ENCODE measurements at places on chromosomes 13 and 19.
A peak's percentile ranks its signal among the peaks of the same experiment; 100 is the strongest.

- no peak for DNase-seq
Observed at GRCh38 chr13:64305246-64305645, 2889.6 kb upstream of the PCDH20 start.

DNA sequence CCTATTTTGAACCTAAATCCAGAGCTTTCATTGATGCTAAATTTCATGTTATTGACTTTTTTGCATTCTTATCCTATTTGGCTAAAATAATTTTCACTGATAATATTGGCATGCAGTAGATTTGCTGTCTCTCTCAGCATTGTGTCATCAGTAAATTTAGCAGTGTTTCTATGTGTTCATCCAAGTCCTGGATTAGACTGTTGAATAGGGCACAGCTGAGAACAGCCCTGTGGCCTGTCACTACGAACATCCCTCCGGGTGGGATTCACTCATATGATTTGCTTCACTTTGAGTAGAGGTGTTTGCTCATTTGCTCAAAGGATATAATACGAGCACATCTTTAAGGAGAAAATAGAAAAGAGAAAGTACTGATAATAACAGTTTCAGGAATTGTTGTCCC, 101.5 kb downstream of the HSPH1 start:
- no peak for DNase-seq

- no peak for DNase-seq
Observed at GRCh38 chr13:101717353-101717752, 264.9 kb downstream of the ITGBL1 start.

- DNase-seq: no peak
Observed at GRCh38 chr19:37914908-37915307, 7.9 kb downstream of the SIPA1L3 start.

- no peak for DNase-seq
Observed at GRCh38 chr13:24033527-24034302, 126.8 kb upstream of the SPATA13 start.

GRCh38 chr13:61463024-61463423, 47.4 kb upstream of the PCDH20 start:
- no peak for DNase-seq

DNA sequence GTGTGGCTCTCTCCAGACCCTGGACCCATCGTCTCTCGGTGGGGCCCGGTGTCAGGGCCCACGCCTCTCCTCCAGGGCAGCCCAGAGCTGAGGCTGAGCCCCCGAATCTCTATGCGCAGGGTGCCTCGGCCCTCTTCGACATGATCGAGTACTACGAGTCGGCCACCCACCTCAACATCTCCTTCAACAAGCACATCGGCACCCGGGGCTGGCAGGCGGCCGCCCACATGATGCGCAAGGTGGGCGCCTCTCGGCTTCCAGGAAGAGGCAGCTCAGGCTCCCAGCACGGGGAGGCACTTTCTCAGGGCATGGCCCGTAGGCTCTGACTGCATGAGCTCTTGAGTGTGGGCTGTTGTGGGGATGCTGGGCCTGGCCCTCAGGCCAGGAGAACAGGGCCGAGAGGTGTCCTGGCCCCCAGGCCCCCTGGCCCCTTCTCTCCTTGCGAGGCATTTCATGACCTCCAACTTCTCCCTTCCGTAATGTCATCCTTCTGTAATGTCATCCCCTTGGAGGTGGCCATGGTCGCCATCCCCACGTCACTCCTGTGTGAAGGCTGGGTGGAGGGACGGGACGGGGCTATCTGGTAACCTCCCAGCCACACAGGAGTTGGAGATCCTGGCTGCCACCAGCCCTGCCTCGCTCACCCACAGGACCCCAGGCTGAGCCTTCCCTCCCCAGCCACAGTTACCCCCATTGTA, 19.4 kb downstream of the NKPD1 start:
- no peak for DNase-seq

DNA sequence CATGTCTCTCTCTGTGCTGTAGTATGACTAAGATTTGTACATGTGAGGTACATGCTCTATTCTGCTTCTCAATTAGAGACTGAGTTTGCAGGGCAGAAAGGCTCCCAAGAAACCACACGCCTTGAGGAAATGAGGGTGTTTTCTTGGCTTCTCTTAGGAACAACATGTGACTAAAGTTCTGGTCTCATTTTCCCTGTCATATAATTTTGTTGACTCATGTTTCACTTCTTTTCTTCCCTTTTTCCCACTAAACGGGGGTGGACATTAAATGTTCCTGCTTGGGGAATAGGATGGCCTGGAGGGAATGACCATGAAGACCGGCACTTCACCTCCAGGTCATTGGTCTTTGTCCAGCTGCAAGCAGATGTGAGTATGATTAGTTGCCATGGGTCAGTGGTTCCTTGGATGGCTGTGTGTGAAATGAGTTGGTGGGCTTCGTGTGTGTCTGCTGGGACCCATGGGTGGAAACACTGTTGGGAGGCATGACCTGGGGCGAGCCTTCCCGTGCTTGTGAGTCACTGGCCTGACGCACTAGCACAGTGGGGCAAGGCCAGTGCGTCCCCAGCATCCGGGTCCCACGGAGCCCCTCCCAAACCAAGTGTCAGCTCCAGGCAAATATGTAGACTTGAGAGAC, 56.6 kb downstream of the COL4A1 start:
- no peak for DNase-seq

DNA sequence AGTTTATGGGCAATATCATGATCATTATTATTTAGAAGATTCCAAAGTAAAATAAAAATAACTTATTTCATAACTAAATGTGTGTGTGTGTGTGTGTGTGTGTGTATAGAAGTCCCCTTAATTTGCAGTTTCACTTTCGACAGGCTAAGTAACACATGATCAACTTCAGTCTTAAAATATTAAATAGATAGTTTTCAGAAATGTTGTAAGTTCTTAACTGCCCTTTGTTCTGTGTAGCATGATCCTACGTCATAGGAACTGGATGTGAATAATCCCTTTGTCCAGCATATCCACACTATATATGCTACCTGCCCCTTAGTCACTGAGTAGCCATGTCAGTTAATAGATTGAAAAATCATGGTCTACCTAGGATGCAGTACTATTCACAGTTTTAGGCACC, 1863.5 kb upstream of the PCDH20 start:
- no peak for DNase-seq

DNA sequence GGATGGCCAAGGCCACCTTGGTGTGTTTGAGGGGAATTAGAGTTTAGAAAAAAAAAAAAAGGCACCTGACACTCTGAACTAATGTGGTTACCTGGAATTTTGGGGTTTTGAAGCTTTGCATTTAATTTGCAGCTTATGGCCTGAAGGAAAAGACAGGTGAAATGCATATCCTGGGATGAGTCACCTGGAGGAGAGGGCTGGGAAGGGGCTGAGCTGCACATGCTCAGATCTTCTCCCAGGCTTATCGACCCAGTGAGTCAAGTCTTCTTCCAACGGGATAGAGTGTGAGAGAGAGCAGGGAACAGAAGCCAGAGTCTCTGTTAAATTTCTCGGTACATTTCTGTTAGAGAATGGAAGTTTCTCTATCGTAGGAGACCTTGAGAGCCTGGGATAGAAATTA, 29.7 kb upstream of the ALOX5AP start:
- no peak for DNase-seq

DNA sequence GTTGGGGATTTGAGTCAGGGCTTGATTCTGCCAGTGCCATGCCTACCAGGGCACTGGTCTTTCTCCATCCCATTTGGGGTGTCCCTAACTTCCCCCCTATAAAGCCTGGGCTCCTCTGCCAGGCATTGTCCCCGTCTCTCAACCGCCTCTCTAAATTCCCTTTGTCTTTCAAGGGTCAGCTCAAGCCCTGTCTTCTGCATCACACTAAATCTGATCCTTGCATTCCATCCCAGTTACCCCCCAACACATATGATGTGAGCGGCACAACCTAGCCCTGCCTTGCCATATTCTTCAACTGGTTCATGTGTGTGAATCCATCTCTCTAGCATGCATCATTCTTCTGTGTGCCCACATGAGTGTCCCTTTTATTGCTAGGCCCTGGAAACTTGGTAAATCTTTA, 480.9 kb downstream of the ZNF536 start:
- no peak for DNase-seq

GRCh38 chr13:34048652-34049051, 230.7 kb downstream of the RFC3 start:
- DNase-seq: no peak

- DNase-seq: no peak
Observed at GRCh38 chr19:43678512-43679261, 8.7 kb upstream of the PLAUR start.

DNA sequence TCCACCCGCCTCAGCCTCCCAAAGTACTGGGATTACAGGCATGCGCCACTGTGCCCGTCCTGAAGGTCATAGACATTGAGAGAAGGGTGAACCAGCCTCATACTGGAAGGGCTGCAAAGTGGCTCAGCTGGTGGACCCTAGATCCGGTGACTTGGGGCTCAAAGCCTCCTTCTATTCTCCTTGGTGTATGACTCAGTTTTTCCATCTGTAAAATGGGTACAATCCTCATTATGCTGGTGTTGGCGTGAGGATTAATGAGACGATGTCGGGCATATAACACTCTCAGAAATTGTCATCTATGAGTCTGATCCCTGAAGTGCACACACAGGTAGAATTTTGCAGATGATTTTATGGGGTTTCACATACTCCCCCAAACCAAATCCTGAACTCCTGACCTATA, 5.8 kb upstream of the CAMSAP3 start:
- no peak for DNase-seq

DNA sequence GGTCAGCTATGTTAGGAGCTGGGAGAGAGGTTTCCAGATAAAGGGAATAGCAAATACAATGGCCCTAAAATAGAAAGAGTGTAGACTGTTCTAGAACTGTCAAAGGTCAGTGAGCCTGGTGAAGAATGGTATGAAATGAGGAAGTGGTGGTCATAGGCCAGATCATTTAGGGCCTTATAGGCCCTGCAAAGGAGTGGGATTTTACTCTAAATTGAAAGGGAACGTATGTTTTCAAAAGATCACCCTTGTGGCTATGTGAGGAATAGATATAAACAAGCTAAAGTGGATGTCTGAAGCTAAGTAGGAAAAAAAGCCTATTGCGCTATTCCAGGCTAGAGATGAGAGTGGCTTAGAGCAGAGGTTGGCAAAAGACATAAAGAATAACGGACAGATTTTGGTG, 70.7 kb upstream of the TDRD3 start:
- DNase-seq: no peak

- DNase-seq: no peak
Observed at GRCh38 chr19:39150807-39151600, 25.4 kb downstream of the PAK4 start.

GRCh38 chr19:1076046-1076386, 9.0 kb downstream of the ARHGAP45 start:
- no peak for DNase-seq

DNA sequence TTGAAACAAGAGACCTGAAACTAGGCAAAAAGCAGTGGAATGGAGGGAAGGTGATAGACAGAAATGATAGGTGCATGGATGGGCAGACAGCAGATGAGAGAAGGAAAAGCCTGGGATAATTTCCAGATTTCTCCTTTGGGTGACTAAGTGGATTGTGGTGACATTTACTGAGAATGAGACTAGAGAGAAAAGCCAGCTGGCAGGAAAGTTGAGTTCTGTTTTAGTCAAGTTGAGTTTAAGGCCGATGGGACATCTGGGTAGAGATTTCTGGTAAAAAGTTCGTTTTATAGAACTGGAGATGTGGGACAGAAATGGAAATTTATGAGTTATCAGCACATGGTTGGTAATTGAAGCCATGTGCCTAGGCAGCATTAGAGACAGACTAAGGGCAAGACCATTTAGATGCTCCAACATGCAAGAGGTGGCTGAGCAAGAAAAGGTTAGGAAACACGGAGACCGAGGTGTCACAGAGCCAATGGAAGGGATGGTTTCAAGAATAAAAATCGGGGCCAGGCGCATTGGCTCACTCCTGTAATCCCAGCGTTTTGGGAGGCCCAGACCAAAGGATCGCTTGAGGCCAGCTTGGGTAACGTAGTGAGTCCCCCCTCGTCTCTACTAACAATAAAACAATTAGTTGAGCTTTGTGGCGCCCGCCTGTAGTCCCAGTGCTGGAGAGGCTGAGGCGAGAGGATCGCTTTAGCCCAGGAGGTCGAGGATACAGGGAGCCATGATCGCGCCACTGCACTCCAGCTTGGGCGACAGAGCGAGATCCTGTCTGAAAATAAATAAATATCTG, 9.6 kb upstream of the DGKH start:
- DNase-seq: no peak

DNA sequence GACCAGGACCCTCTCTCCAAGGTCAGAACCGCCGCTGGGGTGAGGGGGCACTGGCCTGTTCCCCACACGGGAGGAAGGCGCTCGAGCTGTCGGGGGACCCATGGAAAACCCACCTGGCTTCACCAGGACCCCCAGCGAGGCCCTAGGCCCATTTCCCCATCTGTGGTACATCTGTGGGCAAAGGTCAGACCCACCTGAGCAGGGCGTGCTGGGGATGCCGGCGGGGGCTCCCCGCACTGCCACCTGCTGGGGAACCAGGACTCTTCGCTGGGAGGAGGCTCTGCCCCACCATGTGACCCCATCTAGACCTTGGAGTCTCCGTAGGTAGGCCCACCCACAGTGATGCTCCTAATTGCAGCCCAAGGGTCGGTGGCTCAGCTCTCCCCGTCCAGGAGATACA, 511 bp downstream of the WDR88 start:
- DNase-seq: no peak

- DNase-seq: no peak
Observed at GRCh38 chr13:97810152-97810551, 143.3 kb upstream of the IPO5 start.

DNA sequence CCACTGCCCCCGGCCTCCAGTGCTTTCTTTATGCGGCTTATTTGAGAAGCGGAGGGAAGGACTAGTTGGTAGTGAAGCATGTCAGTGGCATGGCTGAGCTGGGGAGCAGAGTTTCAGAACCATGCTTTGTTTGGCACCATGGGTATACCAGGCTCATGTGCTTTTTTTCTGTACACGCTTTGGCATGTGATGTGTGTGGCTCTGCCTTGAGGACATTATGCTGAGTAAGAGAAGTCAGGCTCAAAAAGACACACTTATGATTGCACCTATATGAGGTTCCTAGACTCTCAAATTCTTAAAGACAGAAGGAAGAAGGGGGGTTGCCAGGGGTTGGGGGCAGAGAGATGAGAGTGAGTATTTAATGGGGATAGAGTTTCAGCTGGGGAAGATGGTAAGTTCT, 21.3 kb downstream of the GATAD2A start:
- DNase-seq: no peak

GRCh38 chr13:33678906-33679657, 138.9 kb upstream of the RFC3 start:
- DNase-seq: peak; percentile 4

DNA sequence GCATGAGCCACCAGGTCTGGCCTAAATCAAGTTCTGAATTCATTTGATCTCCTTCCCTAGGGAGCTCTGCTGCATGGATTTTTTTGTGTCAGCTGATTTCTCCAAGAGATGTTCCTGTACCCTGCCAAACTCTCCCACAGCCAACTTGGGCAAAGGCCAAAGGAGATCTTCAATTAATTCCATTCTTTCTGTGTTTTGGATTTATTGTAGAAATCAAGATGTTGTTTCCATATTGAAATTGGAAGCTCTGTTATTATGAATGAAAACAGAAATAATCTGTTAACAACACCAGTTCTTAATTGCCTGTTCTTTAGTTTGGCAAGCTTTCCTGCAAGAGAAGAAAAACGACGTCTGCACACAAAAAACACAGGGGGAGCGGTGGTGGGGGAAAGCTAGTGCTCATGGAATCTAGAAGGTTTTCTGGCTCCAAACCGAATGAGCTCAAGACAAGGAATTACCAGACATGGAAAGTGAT, 86.5 kb upstream of the ABCC4 start:
- no peak for DNase-seq

- no peak for DNase-seq
Observed at GRCh38 chr19:3969435-3970312, 1.2 kb downstream of the DAPK3 start.

GRCh38 chr19:51078731-51079130, 4.0 kb downstream of the KLK14 start:
- no peak for DNase-seq

- DNase-seq: no peak
Observed at GRCh38 chr19:34403784-34404108, 453 bp upstream of the PDCD2L start.
